ENCODE measurements at places on chromosomes 7 and 10.

- no peak for DNase-seq
Observed at GRCh38 chr10:89793649-89794254, 92.4 kb downstream of the KIF20B start.

- DNase-seq, result no peak
Observed at GRCh38 chr7:149854611-149855360, 16.6 kb downstream of the ZNF862 start.

DNA sequence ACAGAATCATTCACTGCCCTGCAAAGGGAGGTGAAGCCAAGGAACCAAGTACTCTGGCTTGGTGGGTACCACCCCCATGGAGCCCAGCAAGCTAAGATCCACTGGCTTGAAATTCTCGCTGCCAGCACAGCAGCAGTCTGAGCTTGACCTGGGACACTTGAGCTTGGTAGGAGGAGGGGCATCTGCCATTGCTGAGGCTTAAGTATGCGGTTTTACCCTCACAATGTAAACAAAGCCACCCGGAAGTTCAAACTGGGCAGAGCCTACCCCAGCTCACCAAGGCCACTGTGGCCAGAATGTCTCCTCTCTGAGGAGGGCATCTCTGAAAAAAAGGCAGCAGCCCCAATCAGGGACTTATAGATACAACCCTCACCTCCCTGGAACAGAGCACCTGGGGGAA, 1050.0 kb upstream of the GHITM start:
- no peak for DNase-seq

DNA sequence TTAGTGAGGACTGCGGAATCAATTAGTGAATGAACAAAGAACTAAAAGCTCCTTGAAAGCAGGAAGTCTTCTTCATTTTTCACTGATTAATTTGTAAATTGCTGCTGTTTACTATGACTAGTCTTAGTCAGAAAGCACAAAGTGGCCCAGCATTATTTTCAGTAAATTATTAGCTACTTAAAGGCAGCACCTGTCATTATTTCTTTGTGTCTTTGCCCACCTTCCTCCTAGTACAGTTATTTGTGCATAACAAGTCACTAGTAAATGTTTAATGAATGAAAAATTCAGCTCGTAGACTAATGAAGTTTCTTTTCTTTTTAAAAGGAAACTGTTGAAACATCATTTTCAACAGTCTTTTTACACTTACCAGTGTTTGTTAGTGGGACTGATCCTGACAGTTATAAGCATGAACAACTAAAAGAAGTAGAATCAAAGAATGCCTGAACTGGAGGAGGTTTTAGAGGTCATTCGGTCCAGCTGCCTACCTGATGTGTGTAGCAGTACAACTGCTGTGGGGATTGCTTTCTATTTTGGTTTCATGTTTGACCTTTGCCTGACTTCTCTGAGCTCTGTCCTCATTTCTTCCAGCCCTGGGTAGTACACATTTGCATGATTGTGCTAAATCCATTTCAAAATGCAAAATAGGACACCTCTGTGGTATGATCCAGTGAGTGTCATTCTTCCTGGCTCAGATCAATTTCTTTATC, 140.0 kb upstream of the PHYHIPL start:
- no peak for DNase-seq

DNA sequence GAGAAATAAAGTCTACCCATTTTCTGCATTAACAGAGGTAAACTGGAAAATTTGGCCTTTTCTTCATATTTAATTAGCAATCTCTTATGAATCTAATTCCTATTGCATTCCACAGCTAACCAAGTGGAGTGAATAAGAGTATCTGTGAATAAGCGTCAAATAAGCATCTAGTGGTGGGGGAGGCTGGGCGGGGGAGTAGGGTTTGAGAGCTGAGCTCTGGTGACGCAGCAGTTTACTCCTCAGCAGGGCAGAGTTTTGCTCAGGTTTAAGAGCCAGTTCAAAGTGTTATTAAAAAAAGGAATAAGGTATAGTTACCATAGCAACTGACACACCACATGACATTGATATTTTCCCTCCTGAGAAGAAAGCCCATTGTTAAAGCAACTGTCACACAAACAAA, 1346.8 kb upstream of the CELF2 start:
- DNase-seq, result no peak

GRCh38 chr7:117171106-117171505, 151.8 kb downstream of the WNT2 start:
- no peak for DNase-seq

DNA sequence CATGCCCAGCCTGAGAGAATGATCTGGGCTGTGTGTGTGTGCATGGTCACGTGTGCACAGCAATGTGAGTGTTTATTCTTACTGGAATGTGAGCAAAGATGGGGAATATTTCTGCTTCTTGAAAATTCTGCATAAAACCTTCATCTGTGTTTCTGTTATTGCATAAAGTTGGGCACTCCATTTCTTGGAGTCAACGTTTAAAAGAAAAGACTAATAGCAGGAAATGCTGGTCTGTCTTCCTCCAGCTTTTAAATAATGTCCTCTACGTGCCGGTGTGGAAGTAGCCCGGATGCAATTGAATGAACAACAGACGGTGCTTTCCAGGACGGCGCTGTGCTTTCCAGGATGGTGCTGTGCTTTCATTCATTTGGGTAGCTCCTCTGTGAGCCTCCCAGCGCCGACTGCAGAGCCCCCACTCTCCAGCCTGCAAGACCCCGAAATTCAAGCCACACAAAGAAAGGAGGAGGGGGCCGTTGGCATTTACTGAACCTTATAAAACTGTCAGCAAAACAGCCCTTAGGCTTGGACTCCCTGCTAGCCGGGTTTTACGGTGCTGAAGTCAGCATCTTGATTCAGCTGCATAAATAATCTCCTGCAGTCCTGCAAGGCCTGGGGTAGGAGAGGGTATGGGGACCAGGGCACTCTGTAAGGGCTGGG, 158.2 kb upstream of the PRKCQ start:
- no peak for DNase-seq

- no peak for DNase-seq
Observed at GRCh38 chr7:147803151-147803550, 787.4 kb upstream of the C7orf33 start.

DNA sequence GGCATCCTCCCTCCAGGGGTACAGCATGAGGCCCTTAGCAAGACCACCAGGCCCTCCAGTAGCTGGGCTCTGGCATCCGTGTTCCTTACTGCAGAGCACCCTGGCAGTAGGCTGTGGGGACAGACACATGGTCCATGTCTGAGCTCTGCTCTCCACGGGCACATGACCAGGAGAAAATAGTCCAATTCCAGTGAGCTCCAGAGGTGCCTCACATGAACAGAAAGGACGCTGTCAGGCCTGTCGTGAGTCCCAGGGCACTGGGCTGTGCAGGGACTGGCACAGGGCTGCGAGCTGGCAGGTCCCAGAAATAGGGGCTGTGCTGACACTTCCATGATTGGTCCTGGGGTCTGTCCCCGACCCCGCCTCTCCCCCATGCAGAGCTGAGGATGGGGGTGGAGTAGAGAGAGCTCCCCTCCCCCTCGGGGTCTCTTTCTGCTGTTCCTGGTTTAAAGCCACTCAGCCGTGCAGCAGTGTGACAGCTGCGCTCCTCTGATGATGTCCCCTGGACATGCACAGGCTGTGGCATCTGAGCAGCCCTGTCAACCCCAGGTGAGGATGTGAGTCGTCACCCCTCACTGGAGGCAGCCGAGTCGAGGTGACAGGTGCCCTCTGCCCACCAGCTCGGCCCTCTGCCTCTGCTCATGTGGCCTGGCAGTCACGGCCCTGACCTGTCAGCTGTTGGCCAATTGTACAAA, 25.2 kb upstream of the ZNF488 start:
- DNase-seq, result no peak

DNA sequence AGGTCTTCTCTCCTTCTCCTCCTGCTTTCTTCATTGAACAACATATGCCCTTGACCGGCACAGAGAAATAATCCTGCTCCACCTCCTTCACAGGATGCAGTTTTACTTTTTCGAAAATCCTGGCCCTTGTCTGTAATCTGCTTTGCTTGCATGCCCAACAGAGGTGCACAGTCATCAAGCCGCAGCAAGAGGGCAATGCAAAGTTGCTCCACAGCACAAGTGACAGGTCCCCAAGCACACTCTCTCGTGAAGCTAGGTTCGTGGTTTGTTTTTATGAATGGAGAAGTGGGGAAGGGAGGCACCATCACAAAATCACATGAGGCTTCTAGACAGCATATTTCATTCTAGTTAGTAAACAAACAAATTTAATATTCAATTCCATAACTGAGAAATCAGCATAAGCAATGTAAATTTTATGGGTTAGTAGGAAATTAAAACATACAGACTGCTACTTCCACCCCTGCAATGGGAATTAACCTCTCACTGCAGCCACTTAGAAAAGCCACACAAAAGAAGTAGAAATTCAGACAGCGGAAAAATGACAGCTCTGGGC, 178.8 kb downstream of the TPK1 start:
- DNase-seq, result no peak

- no peak for DNase-seq
Observed at GRCh38 chr10:79248341-79249185, 98.7 kb upstream of the PPIF start.

- DNase-seq, result no peak
Observed at GRCh38 chr7:148299350-148300276, 291.0 kb upstream of the C7orf33 start.

GRCh38 chr10:49558190-49558589, 19.3 kb upstream of the ERCC6 start:
- DNase-seq, result no peak

GRCh38 chr10:72694476-72695369, 2.8 kb downstream of the MCU start:
- no peak for DNase-seq

DNA sequence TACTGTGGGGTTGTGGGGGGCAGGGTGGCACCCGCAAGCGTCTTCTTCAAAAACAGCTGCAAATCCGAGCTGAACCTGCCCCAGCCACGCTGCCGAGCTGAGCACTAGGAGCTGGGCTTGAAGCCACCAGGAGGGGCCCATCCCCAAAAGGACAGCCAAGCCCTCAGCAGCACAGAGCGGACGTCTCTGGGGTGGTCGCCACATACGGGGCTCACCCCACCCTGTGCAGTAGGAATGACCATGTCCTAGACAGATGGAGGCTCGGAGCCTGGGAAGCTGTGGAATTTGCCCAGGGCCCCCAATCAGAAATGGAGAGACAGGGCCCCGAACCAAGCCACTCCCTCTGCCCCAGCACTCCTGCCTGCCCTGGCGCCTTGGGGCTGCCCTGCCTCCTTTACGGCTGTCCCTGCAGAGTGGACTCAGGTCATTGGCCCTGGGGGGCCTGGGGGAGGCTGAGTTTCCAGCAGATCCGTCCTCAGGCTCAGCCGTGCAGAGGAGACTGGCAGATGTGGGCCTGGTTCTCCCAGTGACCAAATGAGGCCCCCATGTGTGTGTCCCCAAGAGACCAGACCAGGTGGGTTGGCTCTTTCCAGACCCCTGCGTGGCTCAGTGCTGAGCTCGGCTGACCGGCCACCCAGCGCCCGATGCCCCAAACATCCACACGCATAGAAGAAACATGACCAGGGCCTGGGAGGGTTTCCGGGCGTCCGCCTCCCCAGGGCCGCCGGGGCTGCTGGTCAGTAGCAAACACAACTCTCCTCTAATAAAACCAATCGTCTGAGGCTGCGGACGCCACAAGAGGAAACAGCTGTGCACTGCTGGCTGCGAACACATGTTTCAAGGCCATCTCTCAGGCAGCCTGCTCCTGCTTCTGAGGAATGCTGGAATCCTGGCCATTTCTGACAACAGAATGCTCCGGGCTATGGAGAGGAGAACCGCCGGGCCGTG, 54.9 kb downstream of the PDGFA start:
- no peak for DNase-seq

GRCh38 chr10:124739986-124740368, 4.2 kb downstream of the FAM53B start:
- DNase-seq, result no peak

DNA sequence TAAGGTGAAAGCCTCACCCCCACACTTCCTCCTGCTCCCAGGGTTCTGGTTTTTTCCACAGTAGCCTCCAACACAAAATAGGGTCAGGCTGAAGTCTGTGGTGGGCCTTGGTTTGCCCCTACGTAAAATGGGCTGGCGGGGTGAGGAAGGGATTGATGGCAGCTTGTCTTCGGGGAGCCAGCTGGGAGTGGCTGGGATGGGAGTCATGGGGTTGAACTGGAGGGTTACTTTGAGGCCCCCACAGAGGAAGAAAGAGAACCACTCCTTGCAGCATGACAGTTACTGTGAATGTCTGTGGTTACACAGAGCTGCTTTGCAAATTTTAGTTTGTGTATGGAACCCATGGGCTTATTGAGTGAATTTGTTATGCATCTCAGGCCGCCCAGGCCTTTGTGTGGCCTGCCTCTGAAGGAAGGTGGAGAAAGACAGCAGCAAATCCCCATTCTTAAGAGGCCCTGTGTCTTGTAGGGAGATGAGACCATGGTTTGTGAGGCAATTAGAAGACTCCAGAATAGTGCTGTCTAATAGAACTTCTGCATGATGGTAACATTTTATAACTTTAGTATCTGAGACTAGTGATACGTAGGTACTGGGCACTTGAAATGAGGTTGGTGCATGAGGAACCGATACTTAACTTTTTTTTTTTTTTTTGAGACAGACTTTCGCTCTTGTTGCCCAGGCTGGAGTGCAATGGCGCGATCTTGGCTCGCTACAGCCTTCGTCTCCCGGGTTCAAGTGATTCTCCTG, 8.1 kb downstream of the TRIM8 start:
- DNase-seq, result no peak

GRCh38 chr7:129825209-129825970, 127.4 kb downstream of the UBE2H start:
- peak; percentile 76 for DNase-seq

- no peak for DNase-seq
Observed at GRCh38 chr10:4399556-4399955, 426.5 kb upstream of the AKR1E2 start.

GRCh38 chr7:54596747-54597146, 54.6 kb downstream of the VSTM2A start:
- DNase-seq, result no peak

DNA sequence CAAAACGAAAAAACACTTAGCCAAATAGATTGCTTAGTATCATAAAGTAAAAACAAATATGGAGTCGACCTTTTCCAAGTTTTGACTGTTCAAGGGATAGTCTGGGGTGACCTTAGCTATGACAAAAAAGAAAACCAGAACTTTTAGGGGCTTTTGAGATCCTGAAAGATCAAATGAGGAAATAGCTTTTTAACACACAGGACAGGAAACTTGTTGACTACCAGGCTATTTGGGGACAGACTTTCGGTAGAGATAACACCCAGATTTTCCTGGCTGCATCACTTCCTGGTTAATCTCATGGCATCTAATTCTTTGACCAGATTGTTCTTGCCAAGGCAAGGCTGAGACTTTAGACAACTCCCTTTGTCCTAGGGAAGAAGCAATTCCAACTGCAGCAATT, 34.5 kb upstream of the EGR2 start:
- no peak for DNase-seq

Data from stimulated activated CD8-positive, alpha-beta memory T cell treated with anti-CD3 and anti-CD28 coated beads, Interleukin-2, amount 100 ng/mL, for 1 hour (primary cell).